ENCODE measurements at places on chromosomes 12 and 14. TPM values are rescaled to one million over a fixed set of nuclear protein-coding genes. Genes with fewer than 3 reads are reported as not detected.

The CABP1 gene
- 0.27 TPM for total RNA-seq

- peaks cover 2% of the 10 kb centered on the region for H3K27me3 ChIP-seq
- DNase-seq, result no peak
- H3K36me3 ChIP-seq, result no peaks in the 10 kb centered on the region
- no peaks in the 10 kb centered on the region for H3K4me1 ChIP-seq
- H3K27ac ChIP-seq, result no peak overlapping the region
Measured at GRCh38 chr14:56212521-56212920, 94.3 kb downstream of the PELI2 start.

- no peaks in the 10 kb centered on the region for H3K27me3 ChIP-seq
- no peak overlapping the region for H3K27ac ChIP-seq
- no peaks in the 10 kb centered on the region for H3K36me3 ChIP-seq
- H3K4me3 ChIP-seq, result no peak overlapping the region
- no peaks in the 10 kb centered on the region for H3K4me1 ChIP-seq
- DNase-seq, result no peak
Measured at GRCh38 chr14:87286826-87287225, 706.2 kb downstream of the GALC start.

The CD4 gene
- 368 TPM for total RNA-seq

DNA sequence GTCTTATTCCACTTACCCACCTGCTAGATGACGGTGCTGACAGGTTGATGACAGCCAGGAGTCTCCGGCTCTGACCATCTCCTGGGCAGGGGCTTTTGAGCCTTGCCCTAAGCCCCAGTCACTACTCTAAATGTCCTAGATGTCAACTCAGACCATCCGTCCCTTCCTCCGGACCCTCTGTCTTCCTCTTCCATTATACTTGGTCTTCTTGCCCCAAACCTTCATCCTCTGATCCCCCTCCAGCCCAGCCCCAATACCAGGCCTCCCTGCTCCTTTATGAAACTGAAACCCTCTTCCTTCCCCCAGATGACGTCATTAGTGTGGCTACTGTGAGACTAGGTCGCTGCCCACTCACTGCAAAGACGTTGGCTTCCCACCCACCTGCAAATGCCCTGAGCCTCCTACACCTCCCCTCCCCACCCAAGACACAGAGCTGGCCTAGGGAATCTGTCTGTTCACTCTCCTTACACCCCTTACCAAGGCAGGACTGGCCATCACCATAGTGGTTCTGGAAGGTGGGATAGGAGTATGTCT, 10.1 kb downstream of the KRT71 start:
- peaks cover 10% of the 10 kb centered on the region for H3K4me1 ChIP-seq
- H3K36me3 ChIP-seq, result no peaks in the 10 kb centered on the region
- peaks cover 4% of the 10 kb centered on the region for H3K27me3 ChIP-seq
- H3K27ac ChIP-seq, result no peak overlapping the region
- H3K4me3 ChIP-seq, result no peak overlapping the region

GRCh38 chr12:124914392-124915238, at the start of gene UBC:
Gene UBC, minus strand, starts transcription at chr12:124914650. Its CDS starts 879 bp downstream, at chr12:124913771.
- H3K4me1 ChIP-seq, result peaks cover 63% of the 10 kb centered on the region
- DNase-seq, result peak; percentile 88
- peak within 1 kb of the TSS; percentile 94 for H3K27ac ChIP-seq
- no peaks in the 10 kb centered on the region for H3K27me3 ChIP-seq

GRCh38 chr14:102043251-102044025, 43.4 kb downstream of the HSP90AA1 start:
- no peaks in the 10 kb centered on the region for H3K27me3 ChIP-seq
- no peak overlapping the region for H3K4me3 ChIP-seq
- H3K36me3 ChIP-seq, result peaks cover 80% of the 10 kb centered on the region
- no peaks in the 10 kb centered on the region for H3K4me1 ChIP-seq
- H3K27ac ChIP-seq, result no peak overlapping the region
- no peak for DNase-seq

DNA sequence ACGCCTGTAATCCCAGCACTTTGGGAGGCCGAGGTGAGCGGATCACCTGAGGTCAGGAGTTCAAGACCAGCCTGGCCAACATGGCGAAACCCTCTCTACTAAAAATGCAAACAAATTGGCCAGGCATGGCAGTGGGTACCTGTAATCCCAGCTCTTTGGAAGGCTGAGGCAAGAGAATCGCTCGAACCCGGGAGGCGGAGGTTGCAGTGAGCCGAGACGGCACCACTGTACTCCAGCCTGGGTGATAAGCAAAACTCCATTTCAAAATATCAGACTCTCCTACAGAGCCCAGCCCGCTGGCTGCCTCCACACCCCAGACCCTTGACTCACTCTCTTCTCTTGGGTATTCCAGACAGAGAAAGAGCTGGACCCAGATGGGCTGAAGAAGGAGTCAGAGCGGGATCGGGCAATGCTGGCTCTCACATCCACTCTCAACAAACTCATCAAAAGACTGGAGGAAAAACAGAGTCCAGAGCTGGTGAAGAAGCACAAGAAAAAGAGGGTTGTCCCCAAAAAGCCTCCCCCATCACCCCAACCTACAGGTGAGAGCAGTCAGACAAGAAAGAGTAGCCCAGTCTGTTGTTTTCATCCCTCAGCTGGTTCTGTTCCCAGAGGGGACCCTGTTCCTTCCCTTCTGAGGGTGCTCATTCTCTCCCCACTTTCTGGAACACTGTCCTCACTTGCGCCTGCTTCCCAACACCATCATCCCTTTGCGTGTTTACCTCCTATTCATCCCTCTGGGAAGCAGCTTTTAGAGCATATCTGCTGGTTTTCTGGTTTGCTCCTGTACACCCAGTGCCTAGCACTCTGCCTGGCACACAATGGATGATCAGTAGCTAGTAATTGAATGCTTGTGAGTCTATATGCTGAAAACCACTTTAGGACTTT, 19.7 kb downstream of the AGAP2 start:
- H3K4me1 ChIP-seq, result no peaks in the 10 kb centered on the region
- H3K27me3 ChIP-seq, result no peaks in the 10 kb centered on the region
- peaks cover 50% of the 10 kb centered on the region for H3K36me3 ChIP-seq
- no peak overlapping the region for H3K4me3 ChIP-seq

- no peak overlapping the region for H3K4me3 ChIP-seq
- H3K27me3 ChIP-seq, result no peaks in the 10 kb centered on the region
- H3K36me3 ChIP-seq, result no peaks in the 10 kb centered on the region
- DNase-seq, result no peak
Measured at GRCh38 chr14:104291123-104292000, 153.0 kb downstream of the KIF26A start.

GRCh38 chr14:101736585-101736984, 24.9 kb upstream of the PPP2R5C start:
- H3K27me3 ChIP-seq, result no peaks in the 10 kb centered on the region
- no peak overlapping the region for H3K27ac ChIP-seq
- H3K4me3 ChIP-seq, result no peak overlapping the region
- peaks cover 20% of the 10 kb centered on the region for H3K4me1 ChIP-seq
- DNase-seq, result no peak

The TRIAP1 gene
- total RNA-seq, result 36.8 TPM

The CMA1 gene
- total RNA-seq, result 0.25 TPM

The CLEC12A gene
- total RNA-seq, result 0.30 TPM

The RNU4-1 gene
- 2,662 TPM for total RNA-seq

DNA sequence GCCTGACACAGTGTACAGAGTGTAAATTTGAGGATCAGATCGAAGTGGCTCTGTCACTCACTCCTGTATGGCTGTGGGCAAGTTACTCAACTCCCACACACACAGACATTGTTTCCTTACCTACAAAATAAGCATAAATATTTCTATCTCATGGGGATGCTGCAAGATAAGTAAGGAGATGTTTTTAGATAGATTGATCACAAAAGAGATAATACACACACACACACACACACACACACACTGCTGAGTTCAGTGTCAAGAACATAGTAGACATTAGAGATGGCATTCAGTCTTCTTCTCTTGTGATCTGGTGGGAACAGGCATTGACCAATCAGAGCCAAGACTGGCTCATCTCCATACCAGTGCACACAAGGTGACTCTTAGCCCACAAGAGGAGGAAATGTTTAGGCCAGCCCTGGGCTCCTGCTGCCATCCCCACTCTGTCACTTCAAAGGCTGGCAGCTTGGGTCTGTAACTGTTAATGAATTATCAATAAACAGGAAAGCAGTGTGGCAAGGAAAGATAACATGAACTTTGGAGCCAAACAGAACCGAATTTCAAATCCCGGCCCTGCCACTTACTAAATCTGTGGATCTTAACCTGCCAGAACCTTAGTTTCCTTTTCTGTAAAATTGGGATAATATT, 3.4 kb upstream of the RNASE8 start:
- H3K27ac ChIP-seq, result no peak overlapping the region
- H3K4me3 ChIP-seq, result no peak overlapping the region
- H3K36me3 ChIP-seq, result no peaks in the 10 kb centered on the region
- DNase-seq, result no peak
- peaks cover 2% of the 10 kb centered on the region for H3K4me1 ChIP-seq
- H3K27me3 ChIP-seq, result peaks cover 8% of the 10 kb centered on the region

The C3AR1 gene
- 0.50 TPM for total RNA-seq

DNA sequence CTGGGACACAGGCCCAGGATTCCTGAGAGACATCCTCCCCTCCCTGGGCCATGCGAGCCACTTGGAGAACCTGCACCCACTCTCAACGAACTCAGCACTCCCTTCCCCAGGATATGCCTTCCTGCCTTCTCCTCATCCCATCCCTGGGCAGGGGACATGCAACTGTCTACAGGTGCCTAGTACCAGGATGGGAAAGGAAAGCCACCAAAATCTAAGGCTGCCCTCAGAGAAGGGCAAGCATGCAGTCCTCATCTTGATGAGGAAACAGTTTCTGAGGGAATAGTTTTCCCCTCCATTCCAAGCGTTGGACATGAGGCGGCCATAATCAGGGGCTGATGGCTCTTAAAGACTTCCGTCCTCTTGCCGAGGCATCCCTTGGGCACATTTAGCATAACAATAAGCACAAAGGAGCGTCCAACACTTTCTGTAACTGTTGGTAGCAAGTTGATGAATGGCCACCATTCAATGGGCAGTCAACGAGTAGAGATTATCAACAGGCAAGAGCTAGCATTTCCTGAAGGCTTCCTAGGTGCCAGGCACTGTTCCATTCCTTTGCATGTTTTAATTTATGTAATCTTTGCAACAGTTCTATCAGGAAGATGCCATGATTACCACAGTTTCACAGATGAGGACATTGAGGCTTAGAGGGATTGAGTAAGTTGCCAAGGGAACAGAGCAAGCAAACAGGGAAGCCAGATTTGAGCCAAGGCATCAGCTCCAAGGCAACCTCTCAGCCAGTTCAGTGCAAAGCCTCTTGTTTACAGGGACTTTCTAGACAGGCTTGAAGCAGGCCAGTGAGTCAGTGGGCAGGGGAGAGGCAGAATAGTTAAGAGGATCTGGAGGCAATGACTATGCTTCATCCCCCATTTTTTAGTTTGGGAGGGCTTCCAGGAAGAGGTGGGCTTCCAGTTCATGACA, 105.1 kb downstream of the SINHCAF start:
- no peaks in the 10 kb centered on the region for H3K4me1 ChIP-seq
- no peaks in the 10 kb centered on the region for H3K36me3 ChIP-seq
- H3K4me3 ChIP-seq, result no peak overlapping the region
- no peak for DNase-seq
- peaks cover 5% of the 10 kb centered on the region for H3K27me3 ChIP-seq

- H3K36me3 ChIP-seq, result no peaks in the 10 kb centered on the region
- H3K4me1 ChIP-seq, result no peaks in the 10 kb centered on the region
- DNase-seq, result no peak
- peaks cover 41% of the 10 kb centered on the region for H3K27me3 ChIP-seq
- H3K4me3 ChIP-seq, result no peak overlapping the region
Measured at GRCh38 chr12:1518591-1519516, 75.5 kb downstream of the FBXL14 start.

The NANOG gene
- total RNA-seq, result not detected

The PPP1R1A gene
- not detected for total RNA-seq

GRCh38 chr14:102185360-102185759, 45.7 kb downstream of the WDR20 start:
- peak overlapping the region; percentile 83 for H3K27ac ChIP-seq
- H3K4me3 ChIP-seq, result no peak overlapping the region
- DNase-seq, result no peak
- peaks cover 47% of the 10 kb centered on the region for H3K4me1 ChIP-seq

The VSX2 gene
- not detected for total RNA-seq

The CPNE6 gene
- total RNA-seq, result not detected

GRCh38 chr12:113087193-113087592, 30.7 kb downstream of the DTX1 start:
- DNase-seq, result no peak
- peaks cover 14% of the 10 kb centered on the region for H3K4me1 ChIP-seq
- no peaks in the 10 kb centered on the region for H3K36me3 ChIP-seq
- no peak overlapping the region for H3K4me3 ChIP-seq
- no peaks in the 10 kb centered on the region for H3K27me3 ChIP-seq

DNA sequence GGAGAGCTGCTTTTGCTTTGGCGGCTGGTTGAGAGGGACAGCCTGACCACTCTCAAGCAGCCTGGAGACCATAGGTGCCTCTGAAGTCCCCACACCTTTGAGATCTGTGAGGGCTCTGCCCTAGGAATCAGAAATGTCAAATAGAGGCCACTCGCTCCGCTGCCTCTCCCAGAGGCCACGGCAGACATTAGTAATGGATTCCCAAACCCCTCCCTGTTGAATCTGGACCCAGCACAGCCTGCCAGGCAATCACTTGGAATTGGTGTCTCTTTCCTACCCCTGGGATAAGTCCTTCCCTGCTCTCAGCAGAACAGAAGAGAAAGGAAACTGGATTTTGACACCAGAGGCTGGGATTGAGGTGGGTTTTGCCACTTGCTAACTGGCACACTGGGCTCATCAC, 25.0 kb downstream of the MMAB start:
- H3K36me3 ChIP-seq, result no peaks in the 10 kb centered on the region
- H3K4me1 ChIP-seq, result peaks cover 4% of the 10 kb centered on the region
- DNase-seq, result no peak

- no peaks in the 10 kb centered on the region for H3K27me3 ChIP-seq
- H3K4me3 ChIP-seq, result no peak overlapping the region
- no peak overlapping the region for H3K27ac ChIP-seq
- DNase-seq, result no peak
- H3K4me1 ChIP-seq, result peaks cover 51% of the 10 kb centered on the region
Measured at GRCh38 chr14:65318636-65319506, 93.7 kb upstream of the FUT8 start.

DNA sequence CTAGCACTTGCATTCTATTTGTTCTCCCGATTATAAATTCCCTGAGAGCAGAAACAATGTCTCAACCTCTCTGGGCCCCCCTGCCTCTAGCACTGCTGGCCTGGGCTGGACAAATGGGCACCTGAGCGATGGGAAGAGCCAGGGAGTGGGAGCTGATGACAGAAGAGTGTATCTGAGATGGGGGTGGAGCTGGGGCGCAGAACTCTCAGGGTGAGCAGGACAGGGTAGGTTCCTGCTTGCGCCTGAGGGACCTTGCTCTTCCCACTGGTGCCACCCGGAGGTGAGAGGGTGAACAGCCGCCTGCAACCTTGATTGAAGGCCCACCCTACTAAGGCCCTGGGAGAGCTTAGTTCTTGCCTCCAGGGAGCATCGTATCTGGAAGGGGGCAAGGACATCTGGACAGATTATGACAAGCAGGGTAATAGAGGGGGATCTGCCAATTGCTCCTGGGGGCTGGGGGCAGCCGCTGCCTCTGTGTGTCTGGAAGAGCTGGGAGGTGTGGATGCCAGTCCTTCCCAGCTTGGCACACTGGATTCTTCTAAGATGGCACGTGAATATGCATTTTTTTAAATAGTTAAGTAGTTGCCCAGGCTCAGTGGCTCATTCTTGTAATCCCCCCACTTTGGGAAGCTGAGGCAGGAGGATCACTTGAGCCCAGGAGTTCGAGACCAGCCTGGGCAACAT, 43.0 kb upstream of the TSPAN9 start:
- DNase-seq, result peak; percentile 22
- H3K27ac ChIP-seq, result no peak overlapping the region
- no peaks in the 10 kb centered on the region for H3K27me3 ChIP-seq
- no peaks in the 10 kb centered on the region for H3K4me1 ChIP-seq
